ENCODE measurements at places on chromosomes 3 and 15. TPM values are rescaled to one million over a fixed set of nuclear protein-coding genes. Genes with fewer than 3 reads are reported as not detected.
A peak's percentile ranks its signal among the peaks of the same experiment; 100 is the strongest.

DNA sequence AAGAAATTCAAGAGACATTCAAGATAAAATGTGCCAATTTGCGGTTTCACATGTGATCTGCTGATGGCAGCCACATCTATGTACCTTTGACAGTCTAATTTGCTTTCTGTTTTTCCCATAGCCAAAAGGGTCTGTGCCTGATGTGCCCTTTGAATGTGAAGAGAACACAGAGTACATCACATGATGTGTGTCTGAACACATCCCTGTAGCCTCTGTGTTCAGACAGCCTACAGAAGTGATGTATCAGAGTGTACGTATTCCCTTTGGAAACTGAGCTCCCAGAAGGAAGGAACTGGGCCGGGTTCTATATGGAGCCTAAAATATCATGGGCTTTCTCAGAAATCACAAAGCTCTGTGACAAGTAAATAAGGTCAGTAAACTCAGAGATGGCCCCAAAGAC, 52.4 kb downstream of the BOC start:
- no peak for DNase-seq

- peak; percentile 84 for DNase-seq
Measured at GRCh38 chr3:111967651-111968274, 11.1 kb upstream of the ABHD10 start.

- DNase-seq, result no peak
Measured at GRCh38 chr15:92949604-92950249, 49.6 kb downstream of the CHD2 start.

Gene UBE2Q2
- total RNA-seq, result 41.4 TPM

GRCh38 chr3:170307671-170308405, 49.7 kb upstream of the SKIL start:
- peak; percentile 26 for DNase-seq

- no peak for DNase-seq
Measured at GRCh38 chr15:67091980-67092677, 26.7 kb downstream of the SMAD3 start.

- DNase-seq, result no peak
Measured at GRCh38 chr15:75554717-75555116, 24.4 kb downstream of the PTPN9 start.

- DNase-seq, result no peak
Measured at GRCh38 chr15:69341356-69341755, 42.6 kb downstream of the PAQR5 start.

Gene ICE2
- 20.2 TPM for total RNA-seq

Gene C3orf22
- not detected for total RNA-seq

Gene POC1A
- total RNA-seq, result 8.6 TPM

- no peak for DNase-seq
Measured at GRCh38 chr3:68249265-68249664, 594.9 kb upstream of the SUCLG2 start.

DNA sequence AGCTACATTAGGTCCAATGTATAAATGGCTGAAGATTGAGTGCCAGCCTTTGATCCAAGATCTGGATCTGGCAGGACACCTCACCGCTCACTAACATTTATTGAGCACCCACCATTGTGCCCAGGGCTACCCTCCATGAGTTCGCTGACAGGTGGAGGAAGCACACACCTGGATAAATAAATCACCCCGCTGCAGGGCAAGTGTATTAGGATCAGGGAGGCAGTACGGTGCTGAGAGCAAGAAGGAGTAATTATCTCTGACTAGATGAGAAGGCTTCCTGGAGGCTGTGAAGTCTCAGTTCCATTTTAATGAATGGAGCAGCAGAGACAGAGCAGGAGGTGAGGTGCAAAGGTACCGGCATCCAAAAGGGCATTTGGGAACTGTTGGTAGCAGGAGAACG, 104.1 kb downstream of the LIPC start:
- DNase-seq, result no peak

DNA sequence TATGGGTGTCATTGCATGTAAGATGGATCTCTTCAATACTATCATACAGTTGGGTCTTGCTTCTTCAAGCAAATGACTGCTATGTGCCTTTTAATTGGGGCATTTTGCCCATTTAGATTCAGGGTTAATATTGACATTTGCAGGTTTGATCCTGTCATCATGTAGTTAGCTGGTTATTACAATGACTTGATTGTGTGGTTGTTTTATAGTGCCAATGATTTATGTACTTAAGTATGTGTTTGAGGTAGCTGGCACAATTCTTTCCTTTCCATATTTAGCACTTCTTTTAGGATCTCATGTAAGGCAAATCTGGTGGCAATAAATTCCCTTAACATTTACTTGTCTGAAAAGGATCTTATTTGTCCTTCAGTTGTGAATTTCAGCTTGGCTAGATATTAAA, 267.5 kb downstream of the VGLL3 start:
- no peak for DNase-seq

DNA sequence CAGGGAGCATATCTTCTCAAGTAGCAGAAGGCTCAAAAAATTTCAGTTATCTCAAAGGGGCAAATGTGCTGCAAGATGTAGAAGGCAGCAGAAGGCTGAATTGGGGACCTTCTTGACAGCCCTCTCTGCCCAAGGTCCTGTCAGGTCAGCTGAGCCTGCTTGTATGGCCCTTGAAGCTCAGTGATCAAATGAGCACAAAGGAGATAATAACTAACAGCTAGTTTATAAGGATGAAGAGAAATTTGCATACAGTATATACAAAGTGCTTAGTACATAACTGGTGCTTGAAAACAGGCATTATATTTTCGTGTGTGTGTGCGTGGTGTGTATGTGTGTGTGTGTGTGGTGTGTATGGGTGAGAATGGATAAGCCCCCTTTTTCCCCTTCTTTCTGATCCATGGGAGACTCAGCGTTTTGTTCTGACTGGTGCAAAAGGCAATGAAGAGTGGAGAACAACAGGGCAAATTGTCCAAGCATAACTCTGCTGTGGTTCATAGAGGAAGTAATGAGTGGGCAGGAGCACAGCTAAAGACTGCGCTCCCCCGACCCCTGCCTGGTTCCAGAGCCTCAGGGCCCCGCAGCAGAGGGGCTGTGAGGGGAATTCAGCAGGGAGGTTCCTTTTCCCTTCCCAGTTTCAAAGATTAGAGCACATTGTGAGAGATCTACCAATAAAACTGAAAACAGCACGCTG, 356.8 kb upstream of the NR2F2 start:
- DNase-seq, result no peak

Gene GLDN
- total RNA-seq, result not detected

- DNase-seq, result peak; percentile 53
Measured at GRCh38 chr3:38649500-38650247, at the start of gene SCN5A. TSS of gene SCN5A (minus strand) at chr3:38649687. CDS start at chr3:38633307, 16,380 bp downstream.

Gene GOLGA8R
- total RNA-seq, result not detected

GRCh38 chr3:141816958-141817357, 53.8 kb downstream of the GRK7 start:
- DNase-seq, result no peak

- DNase-seq, result no peak
Measured at GRCh38 chr3:128455786-128456748, 10.6 kb downstream of the DNAJB8 start.

GRCh38 chr3:148331081-148331846, 366.4 kb upstream of the AGTR1 start:
- DNase-seq, result no peak

- DNase-seq, result no peak
Measured at GRCh38 chr3:119608405-119609000, 10.8 kb downstream of the PLA1A start.

Gene SLC28A2
- total RNA-seq, result not detected

Gene SAMD7
- not detected for total RNA-seq

- no peak for DNase-seq
Measured at GRCh38 chr3:59418836-59419235, 369.0 kb upstream of the CFAP20DC start.

GRCh38 chr3:197989651-197990050, 29.6 kb downstream of the LMLN start:
- DNase-seq, result no peak

GRCh38 chr15:93359060-93359408, 270.0 kb upstream of the RGMA start:
- DNase-seq, result no peak

GRCh38 chr3:70247955-70248354, 64.5 kb downstream of the MDFIC2 start:
- no peak for DNase-seq

Gene GOLGA6L10
- total RNA-seq, result 0.74 TPM

Gene PCOLCE2
- 13.8 TPM for total RNA-seq

- no peak for DNase-seq
Measured at GRCh38 chr3:20074226-20075063, 34.2 kb downstream of the KAT2B start.

DNA sequence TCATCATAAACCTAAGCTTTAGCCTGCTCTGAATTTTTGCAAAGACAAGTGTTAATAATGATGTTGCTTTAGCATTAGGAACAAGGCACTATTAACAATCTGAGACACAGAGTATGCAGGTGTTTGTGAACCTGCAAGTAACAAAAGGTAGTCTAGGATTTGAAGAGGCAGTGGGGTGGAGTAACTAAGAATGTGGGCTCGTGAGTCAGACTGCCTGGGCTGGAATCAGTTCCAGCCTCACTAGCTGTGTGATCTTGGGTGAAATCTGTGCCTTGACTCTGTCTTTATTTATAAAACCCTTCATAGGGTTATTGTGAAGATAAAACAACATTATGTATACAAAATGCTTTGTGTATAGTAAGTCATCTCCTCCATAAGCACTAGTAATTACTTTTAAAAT, 610.6 kb upstream of the CFAP20DC start:
- DNase-seq, result no peak

DNA sequence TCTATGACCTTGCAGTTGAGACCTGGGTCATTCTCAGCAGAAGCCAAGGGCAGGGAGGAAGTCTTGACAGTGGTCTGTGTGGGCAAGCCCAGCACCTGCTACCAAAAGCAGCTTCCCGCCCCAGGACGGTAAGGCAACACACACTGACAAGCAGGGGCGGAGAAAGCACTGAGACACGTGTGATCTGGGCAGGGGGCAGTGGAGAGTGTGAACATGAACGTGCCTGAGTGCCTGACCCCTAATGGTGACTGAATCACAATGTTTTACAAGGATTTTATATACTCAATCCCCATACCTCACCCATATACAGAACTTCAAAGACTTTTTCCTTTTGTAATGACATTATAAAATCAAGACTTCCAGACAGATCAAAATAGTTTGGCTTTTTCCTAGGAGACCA, 35.2 kb downstream of the ANP32A start:
- DNase-seq, result no peak

Gene ALDH1A3
- total RNA-seq, result 141 TPM

DNA sequence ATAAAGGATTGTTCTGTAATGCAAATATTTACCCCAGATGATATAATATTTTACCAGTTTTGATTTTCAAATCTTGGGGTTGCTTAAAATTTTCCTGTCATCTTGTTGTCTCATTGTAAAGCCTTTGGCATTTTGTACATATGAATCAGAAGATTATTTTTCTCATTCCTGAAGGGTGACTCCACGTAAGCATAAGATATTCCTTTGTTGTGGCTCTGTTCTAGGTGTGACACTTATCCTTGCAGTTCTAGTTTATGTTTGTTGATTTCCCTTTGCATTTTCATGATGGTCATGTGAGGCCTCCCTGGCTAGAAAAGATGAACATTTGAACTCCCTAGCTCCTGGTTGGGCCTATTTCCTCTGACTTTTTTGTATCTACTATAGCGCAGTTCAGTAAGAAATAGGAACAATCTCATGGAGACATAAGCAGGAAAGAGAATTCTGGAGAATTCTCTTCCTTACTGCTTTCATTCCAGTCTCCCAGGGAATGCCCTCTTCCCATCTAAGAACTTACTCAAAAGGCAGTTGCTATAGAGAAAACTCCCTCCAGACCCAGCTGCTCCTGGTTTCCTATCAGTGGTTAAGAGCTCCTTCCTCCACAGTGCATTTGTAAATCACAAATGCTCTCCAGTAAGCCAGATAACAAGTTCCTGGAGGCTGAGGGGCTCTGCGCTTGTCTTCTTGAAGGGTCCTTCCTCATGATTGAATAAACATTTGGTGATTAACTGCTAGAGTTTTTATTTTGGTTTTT, 124.7 kb downstream of the WNT5A start:
- DNase-seq, result peak; percentile 4

Gene CCDC12
- total RNA-seq, result 26.2 TPM

DNA sequence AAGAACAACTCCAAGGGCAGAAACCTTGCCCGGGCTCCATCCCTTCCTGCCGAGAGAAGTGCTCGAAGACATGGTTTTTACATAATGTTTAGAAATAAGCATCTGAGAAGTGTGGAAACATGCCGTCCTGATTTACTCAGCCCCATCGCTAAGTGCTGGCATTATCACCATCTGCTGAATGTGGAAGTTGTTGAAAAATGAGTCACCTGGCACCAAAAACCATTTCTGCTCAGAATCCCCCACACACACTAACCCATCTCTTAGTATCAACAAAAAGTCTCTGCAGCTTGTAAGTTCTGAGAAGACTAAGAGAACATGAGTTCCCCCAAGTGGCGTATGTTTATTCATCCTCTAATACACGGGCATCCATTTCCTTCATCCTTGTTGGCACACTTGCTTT, 51.0 kb upstream of the ARL8B start:
- DNase-seq, result peak; percentile 70

Gene NRG4
- 0.15 TPM for total RNA-seq

GRCh38 chr3:176561826-176562225, 635.5 kb downstream of the TBL1XR1 start:
- no peak for DNase-seq

GRCh38 chr3:187252311-187252710, 39.2 kb downstream of the MASP1 start:
- DNase-seq, result no peak

Gene UCN2
- 3.0 TPM for total RNA-seq

- peak; percentile 84 for DNase-seq
Measured at GRCh38 chr3:182327196-182327681, 466.1 kb upstream of the ATP11B start.

Gene KIF7
- total RNA-seq, result 3.2 TPM
